Uterus (tissue), 4 donors: ENCODE measurements at places on chromosomes 5 and 9.

GRCh38 chr9:112896131-112896530 is 5.5 kb upstream of the SLC46A2 start:
- no peak for DNase-seq

- no peak for DNase-seq
These were observed 137.2 kb downstream of the TRIO start for GRCh38 chr5:14280294-14280854.

DNA sequence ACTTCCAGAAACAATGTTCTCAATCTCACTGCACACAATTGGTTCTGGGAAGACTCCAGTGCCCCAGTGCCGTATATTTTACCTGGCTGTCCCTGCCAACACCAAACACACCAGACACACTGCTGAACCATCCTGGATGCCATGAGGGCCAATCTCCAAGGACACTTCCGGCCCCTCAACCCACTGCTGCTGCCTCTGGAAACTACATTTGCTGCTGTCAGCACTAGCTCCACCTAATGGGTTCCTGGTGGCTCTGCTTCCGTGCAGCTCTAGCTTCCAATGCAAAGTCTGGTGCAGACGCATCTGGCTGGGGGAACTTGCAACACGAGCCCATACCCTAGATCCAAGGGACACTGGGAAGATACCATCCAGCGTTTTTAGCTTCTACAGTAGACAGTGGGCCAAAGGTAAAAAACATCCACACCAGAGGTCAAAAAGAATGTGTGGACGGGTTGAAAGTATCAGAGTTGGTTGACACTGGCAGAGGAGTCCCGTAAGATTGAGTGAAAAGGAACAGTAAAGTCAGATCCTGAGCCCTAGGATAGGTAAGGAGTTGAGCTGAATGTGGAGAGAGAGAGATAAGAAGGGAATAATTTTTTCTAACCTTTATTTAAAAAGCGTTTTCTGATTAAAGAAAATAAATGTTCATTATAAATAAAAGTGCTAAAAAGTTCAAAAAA is 99.7 kb upstream of the KIF2A start:
- no peak for DNase-seq

DNA sequence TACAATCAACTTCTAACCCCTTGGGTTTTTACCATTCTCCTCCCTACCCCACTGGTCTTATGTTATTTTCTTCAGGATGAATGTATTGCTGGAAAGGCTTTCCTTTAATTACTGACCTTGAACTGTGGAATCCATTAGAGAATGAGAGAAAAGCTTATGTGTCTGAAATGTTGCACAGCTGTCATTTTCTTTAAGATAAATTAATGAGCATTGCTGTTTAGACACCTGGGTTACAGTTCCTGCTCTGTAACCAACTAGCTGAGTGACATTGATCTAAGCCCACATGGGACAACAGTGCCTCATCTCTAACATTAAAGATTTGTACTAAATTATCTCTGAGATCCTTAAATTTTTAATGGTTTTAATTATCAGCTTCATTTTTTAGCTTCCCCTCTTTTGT is 507.0 kb downstream of the TAF11L14 start:
- DNase-seq, result no peak

DNA sequence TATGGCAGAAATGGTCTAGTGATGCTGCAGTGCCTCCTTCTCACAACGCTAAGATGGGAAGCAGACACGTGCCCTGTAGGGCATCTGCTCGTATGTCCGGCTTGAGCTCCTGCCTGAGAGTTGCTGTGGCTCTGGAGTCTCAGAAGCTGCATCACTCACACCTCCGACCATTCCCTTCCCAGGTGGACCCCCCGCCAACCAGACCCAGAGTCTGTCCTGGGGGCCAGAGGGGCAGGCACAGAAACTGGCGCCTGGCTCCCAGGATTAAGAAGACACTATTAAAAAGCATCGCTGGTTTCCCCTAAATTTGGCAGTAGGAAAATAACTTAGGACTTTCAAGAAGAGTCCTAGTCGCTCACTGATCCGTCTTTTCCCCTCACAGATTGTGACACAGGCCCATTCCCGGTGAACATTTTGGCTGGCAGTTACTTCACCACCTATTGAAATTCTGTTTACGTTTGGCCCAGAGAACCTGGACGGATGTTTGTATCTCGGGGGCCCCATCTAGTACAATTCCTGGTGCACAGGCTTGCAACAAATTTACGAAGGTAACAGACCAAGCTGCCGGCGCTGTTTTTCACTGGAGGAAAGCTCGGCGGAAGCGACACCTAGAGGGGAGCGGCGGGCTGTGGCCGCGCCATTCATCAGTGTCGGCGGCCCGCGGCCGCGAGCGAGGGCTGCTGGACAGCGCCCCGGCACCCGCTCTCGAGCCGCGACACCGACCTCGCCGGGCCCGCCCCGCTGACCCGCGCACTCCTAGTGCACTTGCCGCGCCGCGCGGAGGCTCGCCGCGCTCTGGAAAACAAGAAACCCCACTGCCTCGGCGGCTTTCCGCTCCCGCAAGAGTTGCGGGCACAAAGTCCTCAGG is 1.6 kb downstream of the FSTL4 start:
- no peak for DNase-seq

DNA sequence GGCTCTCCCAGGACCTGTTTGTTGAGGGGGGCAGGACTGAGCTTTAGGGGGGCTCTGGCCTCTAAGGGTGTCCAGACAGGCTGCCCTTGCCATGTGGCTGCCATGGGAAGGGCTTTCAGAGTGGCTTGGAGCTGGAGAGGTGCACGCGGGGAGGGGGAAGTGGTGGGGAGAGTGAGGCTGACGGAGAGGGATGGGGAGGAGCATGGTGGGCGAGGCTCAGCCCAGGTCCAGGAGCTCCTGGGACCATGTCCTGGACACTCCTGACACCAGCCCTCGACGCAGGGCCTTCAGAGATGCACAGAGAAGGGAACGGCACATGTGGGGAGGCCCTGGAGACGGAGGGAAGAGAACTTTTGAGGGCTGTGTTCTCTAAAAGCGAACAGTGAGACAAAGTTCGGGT is 2.4 kb downstream of the SPAAR start:
- no peak for DNase-seq
